ENCODE measurements at places on chromosomes 2 and 18. TPM values are rescaled to one million over a fixed set of nuclear protein-coding genes. Genes with fewer than 3 reads are reported as not detected.

RAD51AP2 gene
- not detected for total RNA-seq

FHOD3 gene
- total RNA-seq = not detected

CD8A gene
- 433 TPM for total RNA-seq

CTLA4 gene
- total RNA-seq = 63.7 TPM

SLC40A1 gene
- total RNA-seq = 1.8 TPM

RUFY4 gene
- total RNA-seq = not detected

SDC1 gene
- total RNA-seq = 0.19 TPM

Measured in activated CD8-positive, alpha-beta memory T cell treated with anti-CD3 and anti-CD28 coated beads for 36 hours (primary cell).